Stimulated activated CD4-positive, alpha-beta T cell treated with anti-CD3 and anti-CD28 coated beads, Interleukin-15, amount 100 ng/mL, for 1 hour (primary cell): ENCODE measurements at places on chromosomes 5 and 9.

GRCh38 chr5:132235340-132235739, 7.7 kb upstream of the P4HA2 start:
- no peak for DNase-seq

GRCh38 chr5:170861917-170862766, at the start of gene RANBP17:
Gene RANBP17, plus strand, starts transcription at chr5:170862018.
- DNase-seq = no peak

- no peak for DNase-seq
Observed at GRCh38 chr5:67063055-67063454, 133.5 kb downstream of the CD180 start.

GRCh38 chr9:87954230-87954629, 20.1 kb downstream of the CDK20 start:
- no peak for DNase-seq

- DNase-seq = no peak
Observed at GRCh38 chr5:164345173-164345849, 839.9 kb downstream of the MAT2B start.

DNA sequence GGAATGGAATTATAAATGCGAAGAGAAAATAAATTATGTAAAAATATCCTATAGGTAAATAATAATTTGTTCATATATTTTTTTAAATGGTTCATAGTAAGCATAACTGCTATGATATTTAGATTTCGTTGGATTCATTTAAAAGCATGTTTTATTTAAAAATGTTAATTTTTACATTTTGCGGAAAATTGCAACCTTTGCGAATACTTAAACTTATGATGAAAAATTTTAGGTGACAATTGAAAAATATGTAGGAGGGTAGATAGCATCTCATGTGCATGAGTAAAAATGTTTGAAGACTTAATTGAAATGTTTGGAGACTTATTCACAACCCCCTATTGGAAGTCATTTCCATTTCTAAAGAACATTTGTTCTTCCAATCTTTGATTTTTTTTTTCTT, 4.1 kb upstream of the FEM1C start:
- DNase-seq = no peak

DNA sequence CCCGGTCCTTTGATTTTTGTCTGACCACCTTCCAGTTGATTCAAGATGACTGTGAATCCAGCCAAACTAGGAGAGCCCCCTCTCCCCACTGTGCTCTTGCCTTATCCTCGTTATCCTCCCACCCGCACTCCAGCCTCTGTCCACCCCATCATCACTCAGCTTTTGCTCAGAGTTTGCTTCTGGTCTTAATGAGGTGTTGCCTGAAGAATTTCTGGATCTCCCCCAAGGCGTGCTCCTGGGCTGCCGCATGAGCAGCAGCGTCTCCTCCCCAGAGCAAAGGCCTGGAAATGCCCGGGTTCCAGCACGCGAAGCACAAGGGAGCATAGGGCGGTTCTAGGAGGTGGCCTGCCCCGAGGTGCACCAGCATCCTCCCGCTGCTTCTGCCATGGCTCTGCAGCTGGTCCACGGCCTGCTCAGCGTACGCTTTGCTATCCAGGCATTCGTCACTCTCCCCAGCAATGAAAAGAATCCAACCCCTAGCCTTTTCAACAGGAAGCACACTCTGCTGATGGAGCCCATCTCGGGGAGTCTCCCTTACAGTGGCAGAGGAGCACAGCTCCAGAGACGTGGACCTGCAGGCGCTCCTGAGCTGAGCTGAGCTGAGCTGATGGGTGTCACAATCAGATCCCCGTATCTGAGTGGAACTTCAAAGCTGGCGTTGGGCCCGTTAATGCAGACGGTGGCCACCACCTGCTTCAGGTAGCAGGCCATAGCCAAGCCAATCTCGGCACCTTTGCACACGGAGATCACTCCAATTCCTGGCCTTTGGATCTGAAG, 50.7 kb downstream of the BAAT start:
- no peak for DNase-seq

DNA sequence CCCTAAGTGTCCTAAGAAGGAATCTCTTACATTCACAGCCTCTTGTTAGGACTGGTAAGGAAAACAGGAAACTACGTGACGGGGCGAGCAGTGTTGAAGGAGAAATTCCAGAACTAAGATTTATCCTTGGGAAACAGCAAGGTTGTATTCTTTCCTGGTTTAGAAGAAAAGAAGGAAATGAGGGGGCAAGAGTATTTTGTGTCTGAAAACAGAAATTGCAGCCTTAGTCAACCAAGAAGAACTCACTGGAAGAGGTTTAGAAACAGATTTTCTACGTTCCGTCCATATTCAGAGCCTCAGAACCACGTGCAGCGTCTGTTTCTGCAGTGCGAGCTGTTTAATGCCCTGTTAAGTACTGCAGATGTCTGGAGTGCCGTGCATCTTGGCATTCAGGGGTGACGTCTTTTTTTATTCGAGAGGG, 75.2 kb downstream of the GOLPH3 start:
- DNase-seq = no peak

GRCh38 chr5:40551496-40552491, 127.9 kb upstream of the PTGER4 start:
- no peak for DNase-seq

- no peak for DNase-seq
Observed at GRCh38 chr9:120441426-120442307, 138.3 kb downstream of the CDK5RAP2 start.

DNA sequence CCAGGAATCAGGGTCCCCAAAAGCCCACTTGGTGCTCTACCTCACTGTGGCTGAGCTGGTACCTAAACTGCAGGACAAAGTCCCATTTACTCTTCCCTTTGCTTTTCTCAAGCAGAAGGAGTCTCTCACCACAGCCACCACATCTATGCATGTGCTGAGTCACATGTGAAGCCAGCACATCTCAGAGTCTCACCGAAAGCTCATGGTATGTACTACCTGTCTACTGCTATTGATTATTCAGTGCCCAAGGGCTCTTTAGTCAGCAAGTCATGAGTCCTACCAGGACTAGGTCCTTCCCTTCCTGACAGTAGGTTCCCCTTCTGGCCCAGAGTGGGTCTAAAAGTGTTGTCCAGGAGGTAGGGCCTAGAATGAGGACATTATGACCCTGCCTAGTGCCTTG, 130.7 kb upstream of the NTRK2 start:
- no peak for DNase-seq

- no peak for DNase-seq
Observed at GRCh38 chr9:129525656-129526196, 95.2 kb downstream of the C9orf50 start.

DNA sequence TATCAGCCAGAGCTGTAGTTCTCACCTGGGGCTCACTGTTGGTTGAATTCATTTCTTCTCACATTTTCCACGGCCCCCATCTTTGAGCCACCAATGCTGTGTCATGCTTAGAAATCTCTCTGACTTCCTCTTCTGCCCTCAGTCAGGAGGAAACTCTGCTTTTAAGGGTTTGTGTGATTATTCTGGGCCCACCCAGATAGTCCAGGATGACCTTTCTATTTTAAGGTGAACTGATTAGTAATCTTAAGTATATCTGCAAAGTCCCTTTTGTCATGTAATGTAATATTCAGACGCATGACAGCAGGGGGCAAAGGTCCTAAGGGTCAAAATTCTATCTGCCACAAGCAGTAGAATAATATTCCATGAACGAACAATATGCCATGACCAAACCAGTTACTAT, 88.4 kb downstream of the AK8 start:
- DNase-seq = no peak

GRCh38 chr5:33794550-33795181, 97.1 kb downstream of the ADAMTS12 start:
- no peak for DNase-seq

- DNase-seq = no peak
Observed at GRCh38 chr5:66742896-66743247, 146.7 kb downstream of the MAST4 start.

DNA sequence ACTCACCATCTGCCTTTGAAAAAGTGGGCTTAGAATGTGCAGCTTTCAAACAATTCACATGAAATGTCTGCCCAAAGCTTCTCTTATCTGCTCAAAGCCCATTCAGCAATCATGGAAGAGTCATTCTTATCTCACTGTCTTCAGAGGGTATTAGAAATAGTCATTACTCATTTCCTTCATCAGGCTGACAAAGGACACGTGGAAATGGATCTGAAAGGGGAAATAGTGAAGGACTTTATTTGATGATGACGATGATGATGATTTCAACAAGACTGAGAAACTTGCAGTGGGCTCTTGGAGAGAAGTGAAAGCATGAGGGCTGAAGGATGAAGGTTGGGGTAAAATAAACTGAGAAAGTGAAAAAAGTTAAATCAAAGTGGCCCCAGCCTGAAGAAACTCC, 194.3 kb downstream of the SMARCA2 start:
- DNase-seq = no peak

DNA sequence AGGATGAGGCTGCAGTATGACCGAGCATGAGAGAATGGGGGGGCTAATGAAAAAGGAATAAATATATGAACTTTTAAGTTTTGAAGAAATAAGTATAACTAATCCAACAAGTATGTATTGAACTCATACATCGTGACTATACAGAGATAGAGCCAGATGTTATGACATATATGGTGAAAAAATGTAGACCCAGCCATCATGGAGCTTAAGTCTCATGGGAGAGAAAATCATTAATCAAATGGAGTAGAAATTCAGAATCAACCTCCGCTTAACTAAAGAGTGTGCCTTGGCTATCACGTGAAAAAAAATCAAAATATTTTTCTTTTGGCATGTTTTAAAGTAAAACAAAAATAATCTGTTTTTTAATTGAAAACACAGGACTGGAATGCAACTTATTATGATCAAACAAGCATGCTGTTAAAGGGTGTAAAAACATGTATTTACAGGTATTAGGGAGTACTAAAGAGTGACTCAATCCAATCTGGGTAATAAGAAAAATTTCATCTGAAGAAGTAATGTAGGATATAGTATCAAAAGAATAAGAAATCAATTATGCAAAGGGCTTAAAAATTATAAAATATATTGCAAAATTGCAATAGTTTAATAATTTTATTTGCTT, 868.5 kb upstream of the NUDT12 start:
- no peak for DNase-seq

- DNase-seq = no peak
Observed at GRCh38 chr9:94981723-94982090, 255.2 kb downstream of the AOPEP start.

DNA sequence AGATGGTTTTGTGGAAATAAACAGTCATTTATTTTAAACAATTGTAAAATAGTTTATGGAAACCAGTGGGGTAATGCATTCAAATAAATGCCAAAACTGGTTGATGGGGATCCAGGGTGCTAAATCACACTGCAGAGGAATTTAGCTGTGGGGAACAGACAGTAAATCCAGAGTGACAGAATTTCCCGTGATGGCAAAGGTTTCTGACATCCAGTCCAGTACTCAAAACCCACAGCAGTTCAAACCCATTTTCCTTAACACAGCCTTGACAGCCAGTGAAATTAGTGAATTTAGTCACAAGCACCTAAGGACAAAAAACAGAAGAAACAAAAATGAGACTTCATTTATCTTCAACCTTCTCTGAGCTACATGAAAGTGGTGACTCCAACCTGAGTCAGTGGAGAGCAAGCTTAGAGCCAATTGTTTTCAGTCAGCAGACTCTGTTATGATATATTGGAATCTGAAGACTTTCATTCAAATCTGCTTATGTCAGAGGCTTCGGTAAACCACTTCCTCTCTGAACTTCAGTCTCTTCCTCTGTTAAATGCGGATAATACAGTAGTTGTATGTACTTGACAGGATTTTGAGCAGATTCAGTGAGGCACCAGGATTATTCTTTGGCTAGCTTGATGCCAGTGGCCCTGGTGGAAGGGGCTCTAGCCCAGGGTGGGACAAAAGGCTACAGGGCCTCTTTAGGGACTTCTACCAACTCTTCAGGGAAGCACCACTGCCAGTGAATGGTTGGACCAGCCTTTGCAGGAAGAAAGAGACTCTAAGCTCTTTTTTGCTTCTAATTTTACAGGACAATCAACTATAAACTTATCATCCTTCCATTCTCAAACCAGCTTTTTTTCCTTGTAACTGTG, 185.3 kb downstream of the MAPKAP1 start:
- DNase-seq = no peak

DNA sequence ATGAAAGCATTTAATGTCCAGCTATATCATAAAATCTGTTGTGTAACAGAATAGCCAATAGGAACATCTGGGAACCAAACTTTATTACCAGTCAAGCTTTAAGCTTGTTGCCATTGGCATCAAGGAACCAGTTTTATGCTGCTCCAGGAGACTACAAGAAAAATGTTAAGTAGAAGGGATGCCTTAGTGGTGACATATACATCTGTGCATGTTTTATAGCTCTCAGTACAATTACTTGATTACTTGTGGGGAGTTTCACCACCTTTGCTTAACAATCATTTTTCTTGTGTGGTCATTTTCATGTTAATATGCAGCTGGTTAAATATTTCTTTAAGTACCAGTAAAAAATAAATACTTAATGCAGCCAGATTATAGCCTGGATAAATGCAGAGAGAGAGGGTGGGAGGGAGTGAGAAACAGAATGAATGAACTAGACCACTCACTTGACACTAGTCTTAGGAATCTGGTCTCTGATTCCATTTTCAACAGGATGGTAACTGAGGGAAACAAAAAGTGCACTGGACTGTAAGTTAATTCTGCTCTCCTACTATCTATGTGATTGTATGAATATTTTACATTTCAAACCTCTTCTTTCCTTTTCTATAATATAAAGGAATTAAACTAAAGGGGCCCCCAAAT, 35.7 kb upstream of the LURAP1L start:
- DNase-seq = no peak

DNA sequence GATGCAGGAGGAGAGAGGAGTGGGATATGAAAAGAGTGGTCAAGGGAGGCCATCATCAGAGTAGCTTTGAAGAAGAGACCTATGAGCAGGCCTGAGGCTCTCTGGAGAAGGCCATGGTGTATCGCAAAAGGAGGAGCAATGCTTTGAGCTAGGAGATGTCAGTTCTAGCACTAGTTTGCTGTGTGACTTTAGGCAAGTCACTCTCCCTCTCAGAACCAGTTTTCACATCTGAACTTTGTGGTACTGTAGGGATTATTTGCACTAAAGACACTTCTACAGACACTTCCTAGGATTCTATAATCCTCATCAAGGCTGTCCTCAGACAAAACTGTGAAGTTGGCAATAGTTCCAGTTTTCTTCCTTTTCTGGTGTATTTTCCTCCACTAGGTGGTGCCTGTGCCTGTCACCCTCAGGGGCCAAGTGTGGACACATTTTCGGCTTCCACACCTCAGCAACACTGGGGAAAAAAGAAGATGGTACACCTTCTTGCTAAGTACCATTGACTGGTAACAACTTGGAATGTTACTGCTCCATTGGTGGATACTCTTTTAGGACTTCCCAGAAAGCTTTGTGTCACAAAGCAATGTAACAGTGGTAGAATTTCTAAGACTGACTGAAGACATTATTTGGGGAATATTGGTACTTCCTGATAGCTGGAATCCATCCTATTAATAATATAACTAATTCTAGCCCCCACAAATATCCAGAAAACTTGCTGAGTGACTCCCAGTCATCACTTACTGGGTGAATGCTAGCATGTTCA, 9.9 kb downstream of the PAPPA start:
- DNase-seq = no peak

GRCh38 chr5:173618927-173619519, 2.6 kb upstream of the BOD1 start:
- DNase-seq = peak; percentile 16

DNA sequence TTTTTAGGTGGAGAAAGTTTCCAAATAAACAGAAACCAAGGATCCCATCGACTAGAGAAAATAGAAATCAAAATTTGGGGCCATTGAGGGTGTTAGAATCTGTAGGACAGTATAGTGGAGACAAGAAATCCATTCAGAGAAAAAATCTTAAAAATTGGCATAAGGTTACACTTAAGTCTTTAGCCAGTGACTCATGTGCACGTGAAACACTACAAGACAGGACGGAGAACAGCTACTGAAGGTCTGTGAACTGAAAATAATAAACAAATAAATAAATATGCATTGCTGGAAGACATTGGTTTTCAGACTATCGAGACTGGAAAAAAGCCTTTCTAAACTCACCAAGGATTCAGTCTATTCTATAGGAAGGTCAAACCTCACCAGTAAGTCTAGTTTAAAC, 1955.5 kb downstream of the MAT2B start:
- no peak for DNase-seq
